ENCODE measurements at places on chromosomes 11 and 22.

GRCh38 chr22:28171115-28171514, 252.1 kb upstream of the PITPNB start:
- no peak for DNase-seq

GRCh38 chr22:17769013-17769715, 5.1 kb downstream of the BID start:
- DNase-seq, result no peak

- no peak for DNase-seq
Observed at GRCh38 chr11:129141748-129142523, 50.2 kb downstream of the ARHGAP32 start.

DNA sequence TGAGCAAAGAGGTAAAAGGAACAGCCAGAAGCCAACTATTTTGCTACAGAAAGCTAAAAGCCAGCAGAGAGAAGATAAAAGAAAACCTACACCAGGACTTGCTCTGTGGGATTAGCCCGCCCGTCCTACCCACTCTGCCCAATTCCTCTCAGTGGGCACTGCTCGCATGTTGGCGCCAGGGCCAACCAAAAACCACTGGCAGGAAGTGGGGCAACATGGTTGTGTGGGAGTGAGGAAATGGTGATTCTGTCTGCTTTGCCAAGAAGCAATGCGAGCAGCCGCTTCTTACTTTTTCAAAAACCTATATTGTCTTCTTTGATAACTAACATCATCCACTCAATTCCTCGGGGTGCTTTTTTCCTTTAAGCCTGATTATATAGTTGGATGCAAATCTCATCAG, 14.2 kb upstream of the APOA1 start:
- DNase-seq, result peak; percentile 79

GRCh38 chr22:49400941-49401598, 426.6 kb downstream of the BRD1 start:
- no peak for DNase-seq

GRCh38 chr22:47377926-47378560, 615.6 kb downstream of the TBC1D22A start:
- no peak for DNase-seq

DNA sequence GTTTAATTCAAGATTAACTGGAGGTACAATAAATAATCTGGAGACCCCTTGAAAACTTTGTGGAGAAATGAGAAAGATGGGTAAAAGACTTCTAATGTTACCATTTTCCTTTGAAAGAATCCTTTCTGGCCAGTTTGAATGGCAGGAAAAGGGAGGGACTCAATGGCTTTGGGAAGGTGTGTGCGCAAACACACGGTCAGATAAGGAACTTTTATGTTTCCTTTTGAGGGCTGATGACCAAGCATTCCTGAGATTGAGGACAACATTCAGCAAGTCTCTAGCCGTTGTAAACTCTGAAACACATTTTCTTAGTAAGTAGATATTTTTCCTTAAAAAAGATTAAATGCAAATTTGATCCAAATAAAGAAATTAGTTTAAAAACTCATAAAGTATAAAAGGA, 909.7 kb upstream of the TENM4 start:
- no peak for DNase-seq

GRCh38 chr22:44383064-44383575, 70.4 kb upstream of the SHISAL1 start:
- DNase-seq, result no peak

DNA sequence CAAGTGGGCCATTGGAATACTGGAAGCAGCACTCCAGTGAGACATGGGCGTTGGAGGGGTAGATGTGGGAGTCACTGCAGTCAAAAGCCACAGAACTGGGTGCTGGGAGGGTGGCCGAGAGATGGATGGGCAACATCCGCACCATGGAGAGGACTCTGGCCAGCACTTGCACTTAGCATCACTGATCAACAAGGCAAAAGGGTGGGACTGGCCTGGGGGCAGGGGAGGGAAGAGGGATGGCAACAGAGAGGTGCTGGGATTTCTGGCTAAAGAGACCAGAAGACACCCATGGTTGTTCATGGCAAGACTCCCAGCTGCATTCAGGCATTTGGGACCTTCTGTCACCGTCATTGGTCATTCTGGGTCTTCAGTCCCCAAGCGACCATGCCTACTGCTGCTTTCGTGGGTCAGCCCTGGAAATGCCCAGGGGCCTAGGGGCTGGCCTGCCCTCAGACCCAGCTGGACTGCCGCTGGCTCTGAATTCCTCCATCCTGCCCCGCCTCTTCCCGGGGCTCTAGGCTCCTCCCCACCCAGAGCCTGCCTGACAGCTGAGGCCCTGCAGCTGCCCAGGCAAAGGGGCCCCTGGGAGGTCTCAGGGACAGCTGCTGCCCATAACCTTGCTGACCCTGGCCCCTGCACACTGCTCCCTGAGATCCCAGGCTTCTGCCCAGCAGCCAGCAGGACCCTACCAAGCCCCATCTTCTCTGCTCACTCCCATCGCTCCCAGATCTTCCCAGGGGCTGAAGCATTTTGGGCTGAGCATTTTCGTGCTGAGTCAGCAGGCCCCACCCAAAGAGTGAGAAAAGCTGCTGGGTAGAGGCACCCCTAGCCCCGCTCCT, 13.0 kb upstream of the CDC42EP2 start:
- DNase-seq, result no peak

- no peak for DNase-seq
Observed at GRCh38 chr11:132254906-132255305, 884.5 kb downstream of the NTM start.

DNA sequence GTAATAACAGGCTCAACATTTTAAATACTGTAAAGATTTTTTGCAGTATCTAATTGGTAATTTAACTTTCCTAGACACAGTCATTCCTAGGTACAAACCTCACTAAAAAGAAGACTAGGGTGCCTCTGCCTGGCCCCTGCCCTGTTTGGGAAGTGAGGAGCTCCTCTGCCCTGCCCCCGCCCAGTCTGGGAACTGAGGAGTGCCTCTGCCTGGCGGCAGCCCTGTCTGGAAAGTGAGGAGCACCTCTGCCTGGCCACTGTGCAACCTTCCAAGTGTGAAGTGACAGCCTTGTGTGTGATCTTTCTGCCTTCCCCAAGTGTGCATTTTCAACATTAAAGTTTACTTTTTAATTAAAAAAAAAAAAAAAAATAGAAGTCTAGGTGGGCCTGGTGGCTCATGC, 4.2 kb downstream of the CHORDC1 start:
- peak; percentile 14 for DNase-seq

DNA sequence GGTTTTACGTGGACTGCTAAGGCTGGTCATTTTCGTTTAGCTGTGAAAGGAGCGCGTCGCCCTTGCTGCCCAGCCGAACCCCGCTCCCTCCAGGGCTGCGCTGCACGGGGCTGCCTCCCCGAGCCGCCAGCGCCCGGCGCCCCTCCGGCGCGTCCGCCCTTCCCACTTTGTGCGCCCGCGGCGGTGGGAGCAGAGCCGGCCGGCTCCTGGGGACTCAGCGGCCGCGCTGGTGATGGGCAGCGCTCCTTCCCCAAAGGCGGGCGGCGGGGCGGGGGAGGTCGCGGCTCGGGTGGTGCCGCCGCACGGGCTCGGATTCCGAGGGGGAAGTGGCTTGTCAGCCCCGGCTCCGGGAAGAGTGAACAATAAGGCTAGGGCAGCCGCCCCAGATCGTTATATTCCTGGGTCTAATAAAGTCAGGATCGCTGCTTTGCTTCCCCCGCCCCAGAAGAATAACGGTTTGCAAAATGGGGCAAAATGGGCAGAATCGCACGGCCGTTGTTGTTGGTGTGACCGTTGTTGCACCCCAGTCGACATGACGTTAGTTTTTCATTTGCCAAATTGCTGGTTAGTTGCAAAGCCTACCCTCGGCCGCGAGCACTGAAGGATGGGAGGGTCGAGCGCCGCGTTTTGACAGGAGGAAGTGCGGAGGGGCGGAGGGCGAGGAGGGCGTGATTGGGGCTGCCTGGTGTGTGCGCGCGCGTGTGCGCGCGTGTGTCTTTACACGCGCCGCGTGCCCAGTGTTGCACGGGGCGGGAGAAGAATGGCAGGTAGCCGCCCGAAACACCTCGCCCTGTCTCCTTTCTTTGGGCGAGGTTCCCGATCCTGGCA, 745 bp downstream of the NCAM1 start:
- DNase-seq, result no peak

DNA sequence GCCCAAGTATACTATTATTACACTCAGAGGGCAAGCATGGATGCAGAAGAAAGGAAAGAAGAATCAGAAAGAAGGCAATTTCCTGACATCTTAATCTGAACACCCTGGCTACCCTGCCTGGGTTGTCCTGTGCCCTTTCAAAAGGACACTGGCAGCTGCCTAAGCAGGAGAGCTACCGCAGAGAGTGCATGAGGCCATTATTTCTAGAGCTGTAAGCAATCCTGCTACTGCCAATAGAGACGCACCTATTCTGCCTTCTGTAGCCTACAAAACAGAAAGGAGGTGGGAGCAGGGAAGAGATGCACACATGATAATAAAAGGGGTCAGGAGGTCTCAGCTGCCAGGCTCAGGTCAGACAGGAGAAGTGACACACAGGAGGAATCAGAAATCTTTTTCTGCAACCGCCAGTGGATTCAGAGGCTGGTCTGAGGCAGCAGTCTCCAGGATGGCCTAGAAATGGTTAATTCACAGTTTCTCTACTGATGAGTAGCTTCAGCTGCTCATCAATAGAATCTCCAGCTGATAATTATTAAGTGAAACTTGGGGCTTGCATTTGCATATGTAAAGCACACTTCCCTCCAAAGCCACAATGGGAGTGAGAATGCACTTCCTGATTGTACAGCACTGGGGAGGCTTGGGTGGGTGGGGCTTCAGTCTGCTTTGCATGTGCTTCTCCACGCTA, 253.9 kb downstream of the LARGE1 start:
- no peak for DNase-seq

DNA sequence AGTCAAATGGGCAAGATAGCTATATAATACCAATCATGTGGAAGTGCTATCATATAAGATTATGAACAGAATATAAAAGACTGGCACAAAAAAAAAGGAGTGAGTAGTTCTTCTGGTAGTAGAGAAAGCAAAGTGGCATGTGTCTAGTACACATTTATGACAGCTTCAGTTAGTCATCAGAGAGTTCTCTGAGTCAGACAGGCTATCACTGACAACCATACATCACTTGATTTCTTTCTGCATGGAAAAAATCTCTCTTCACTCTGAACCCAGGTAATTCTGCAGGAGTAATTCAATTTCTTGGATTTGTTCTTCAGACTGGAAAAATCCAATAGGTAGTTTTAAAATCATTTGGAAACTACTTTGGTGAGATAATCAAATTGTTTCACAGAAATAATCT, 286.8 kb upstream of the ANO3 start:
- no peak for DNase-seq

GRCh38 chr11:17954395-17955252, 58.2 kb downstream of the SERGEF start:
- no peak for DNase-seq

- DNase-seq, result peak; percentile 36
Observed at GRCh38 chr22:42074132-42074811, at the start of gene PHETA2. Gene PHETA2, plus strand, starts transcription at chr22:42074248. Its CDS starts 3,046 bp downstream, at chr22:42077294.

DNA sequence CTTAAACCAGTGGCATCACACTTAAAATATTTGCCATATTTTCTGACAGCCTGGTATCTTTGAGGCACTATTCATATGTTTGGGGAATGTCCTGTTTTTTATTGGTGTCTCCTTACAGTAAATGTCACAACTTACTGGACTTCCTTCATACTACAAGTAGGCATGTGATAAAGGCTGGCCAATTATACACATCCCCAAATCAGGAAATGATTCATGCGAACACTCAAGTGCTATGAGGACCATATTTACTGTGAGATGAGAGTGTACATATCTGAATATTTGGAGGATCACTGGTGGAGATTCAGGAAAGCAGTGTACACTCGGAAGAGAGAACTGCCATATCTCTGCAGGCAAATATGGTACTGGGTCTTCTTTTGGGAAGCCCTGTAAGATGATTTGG, 913.8 kb upstream of the CHORDC1 start:
- DNase-seq, result no peak

- no peak for DNase-seq
Observed at GRCh38 chr11:69193629-69194028, 37.9 kb downstream of the SMIM38 start.

- no peak for DNase-seq
Observed at GRCh38 chr11:66800720-66801428, 42.4 kb upstream of the RCE1 start.

DNA sequence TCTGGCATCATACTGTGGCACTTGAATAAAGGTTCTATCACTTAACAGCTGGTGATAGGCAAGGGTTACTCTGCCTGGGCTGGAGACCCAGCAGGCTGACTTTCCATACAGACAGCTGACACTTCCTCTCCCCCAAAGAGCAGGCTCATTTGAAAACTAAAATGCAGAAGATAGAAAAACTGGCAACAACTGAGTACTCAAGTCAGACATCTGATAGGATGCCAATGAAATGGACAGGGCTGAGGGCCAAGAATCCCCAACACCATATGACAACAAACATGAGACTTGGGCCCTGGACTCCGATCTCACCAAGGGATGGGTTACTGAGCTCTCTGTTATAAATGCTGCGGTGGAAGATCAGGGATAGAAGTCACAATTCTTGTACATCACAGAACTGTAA, 237.2 kb downstream of the LRRC4C start:
- DNase-seq, result no peak

- no peak for DNase-seq
Observed at GRCh38 chr11:29187215-29187614, 829.6 kb downstream of the KCNA4 start.

DNA sequence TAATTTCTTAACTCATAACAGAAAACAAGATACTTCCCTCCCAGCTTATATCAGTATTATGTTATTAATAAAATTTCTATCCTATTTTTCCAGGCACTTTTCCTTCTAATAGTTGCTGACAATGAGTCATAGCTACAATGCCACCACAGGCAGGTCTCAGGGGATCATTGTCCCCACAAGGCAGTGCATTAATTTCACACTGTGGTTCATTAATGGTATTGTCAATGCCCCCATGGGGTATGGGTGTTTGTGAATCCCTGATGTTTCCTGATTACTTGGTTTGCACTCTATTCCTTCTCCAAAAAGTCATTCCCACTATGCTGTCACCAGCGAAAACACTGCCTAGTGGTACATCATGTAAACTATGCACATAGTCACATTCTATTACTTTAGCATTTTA, 345.5 kb upstream of the CTSC start:
- DNase-seq, result no peak

- DNase-seq, result no peak
Observed at GRCh38 chr11:66600219-66600618, 7.2 kb downstream of the CCS start.

DNA sequence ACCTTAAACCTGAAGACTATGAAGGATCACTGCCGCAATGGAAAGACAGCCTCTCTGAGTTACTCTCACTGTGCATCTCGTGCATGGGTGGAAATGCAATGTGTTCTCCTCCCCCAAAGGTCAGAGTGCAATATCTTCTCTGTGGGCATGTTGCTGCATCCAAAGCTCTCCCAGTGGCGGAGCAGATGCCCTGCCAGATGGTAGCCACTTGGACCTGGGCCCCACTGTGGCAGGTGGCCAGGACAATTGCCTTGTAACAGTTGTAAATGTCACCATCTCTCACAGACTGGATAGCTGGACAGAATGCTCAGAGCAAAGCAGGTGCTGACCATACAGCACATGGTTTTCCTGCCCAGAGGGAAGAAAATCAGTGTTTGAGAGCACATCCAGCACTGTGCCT, 542.0 kb downstream of the FAM181B start:
- DNase-seq, result no peak

- no peak for DNase-seq
Observed at GRCh38 chr11:103257360-103257759, 148.1 kb downstream of the DYNC2H1 start.
